ENCODE measurements at places on chromosomes 3 and 15. TPM values are rescaled to one million over a fixed set of nuclear protein-coding genes. Genes with fewer than 3 reads are reported as not detected.

GRCh38 chr3:12677616-12678015 is 13.7 kb upstream of the RAF1 start:
- DNase-seq, result no peak

TTC21A gene
- 2.5 TPM for total RNA-seq

DNA sequence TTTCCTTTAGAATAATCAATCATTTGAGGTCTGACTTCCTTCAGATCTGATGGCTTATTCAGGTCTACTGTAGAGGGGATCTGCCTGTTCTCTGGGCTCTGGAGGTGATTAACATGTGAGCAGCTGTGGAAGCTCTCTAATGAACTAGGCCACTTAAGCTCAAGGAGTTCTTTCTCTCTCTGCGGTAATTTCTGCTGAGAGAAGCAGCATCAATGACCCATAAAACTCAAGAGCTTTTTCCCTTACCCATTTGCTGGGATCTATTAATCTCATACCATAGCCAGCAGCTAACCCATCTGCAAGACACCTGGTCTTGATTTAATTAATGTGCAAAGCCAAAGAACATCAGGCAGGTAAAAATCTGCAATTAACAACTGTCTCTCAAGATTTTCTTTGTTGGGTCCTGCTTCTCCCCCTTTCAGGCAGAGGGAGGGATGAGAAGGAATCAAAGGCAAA is 73.2 kb upstream of the DLG1 start:
- no peak for DNase-seq

- DNase-seq, result no peak
Observed at GRCh38 chr3:109563149-109563548, 225.8 kb upstream of the DPPA4 start.

RBMS3 gene
- 19.8 TPM for total RNA-seq

Measured in occipital lobe (tissue), 3 donors.